ENCODE measurements at places on chromosomes 2 and 18.

DNA sequence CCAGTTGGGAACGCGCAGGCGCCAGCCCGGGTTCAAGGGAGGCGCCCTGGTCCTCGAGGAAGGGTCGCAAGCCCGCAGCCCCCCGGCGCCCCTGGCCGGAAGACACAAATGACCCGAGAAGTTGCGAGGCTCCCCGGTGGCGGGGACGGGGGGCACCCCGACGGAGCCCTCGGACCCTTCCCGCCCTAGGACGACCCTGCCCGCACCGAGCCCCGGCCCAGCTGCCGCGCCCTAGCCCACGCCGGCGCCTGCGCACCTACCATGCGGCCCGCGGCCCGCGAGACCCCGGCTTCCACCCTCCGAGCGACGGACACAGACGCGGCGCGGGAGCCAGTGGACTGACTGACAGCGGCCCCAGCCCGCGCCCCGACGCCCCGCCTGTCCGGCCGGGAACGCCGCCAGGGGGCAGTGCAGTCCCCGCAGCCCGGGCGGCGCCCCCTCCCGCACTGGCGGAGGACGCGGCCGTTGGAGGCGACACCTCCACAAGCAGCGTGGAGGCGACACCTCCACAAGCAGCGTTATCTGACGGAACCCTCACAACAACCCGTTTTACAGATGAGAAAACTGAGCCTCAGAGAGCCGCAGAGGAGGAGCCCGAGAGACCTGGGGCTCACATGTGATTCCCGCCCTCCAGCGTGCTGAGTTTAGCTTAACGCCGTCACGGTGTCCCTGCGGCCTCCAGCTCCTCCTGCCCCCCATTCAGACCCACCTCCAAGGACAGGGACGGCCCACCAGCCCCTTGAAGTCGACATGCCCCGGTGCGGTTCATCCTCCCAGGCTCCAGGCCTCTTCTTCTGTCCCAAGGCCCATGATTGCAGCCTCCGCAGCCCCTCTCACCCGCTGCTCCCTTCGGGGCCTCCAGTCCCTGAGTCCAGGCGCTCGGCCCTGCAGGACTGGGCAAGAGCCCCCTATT lies at the start of gene NMUR1:
Gene NMUR1, minus strand, starts transcription at position 347 of the 913 bp plus-strand sequence. Its CDS starts 84 bp downstream, at position 263.
- peak; percentile 67 for DNase-seq

DNA sequence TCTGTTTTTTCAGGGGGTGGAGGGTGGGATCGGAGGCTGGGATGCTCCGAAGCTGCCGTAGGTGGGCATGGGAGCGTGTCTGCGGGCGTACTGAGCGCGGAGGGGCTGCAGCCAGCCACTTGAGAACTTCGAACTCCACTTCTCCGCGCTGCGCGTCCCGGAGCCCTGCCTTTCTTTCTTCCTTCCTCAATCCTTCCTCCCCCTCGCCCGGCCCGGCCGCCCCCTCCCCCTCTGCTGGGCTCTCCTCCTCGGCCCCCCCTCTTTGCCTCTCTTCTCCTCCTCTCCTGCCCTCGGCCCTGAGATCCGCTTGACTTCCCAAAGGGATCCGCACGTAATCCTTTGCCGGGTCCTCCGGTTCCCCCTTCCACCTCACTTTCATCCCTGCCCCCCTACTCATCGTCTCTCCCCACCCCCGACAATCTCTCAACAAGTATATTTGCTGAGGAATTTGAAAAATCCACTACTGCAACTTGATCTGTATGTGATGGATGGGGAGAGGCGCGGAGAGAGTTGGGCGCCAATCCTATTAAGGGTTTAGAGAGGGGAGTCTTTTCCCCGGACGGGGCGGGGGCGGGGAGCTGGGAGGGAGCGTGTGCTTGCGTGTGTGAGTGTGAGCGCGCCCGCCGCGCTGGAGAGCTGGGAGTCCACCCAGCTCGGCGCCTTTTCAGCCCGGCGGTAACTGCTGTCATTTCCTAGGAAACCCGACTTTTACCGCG lies 1.1 kb downstream of the GLI2 start:
- peak; percentile 94 for DNase-seq

GRCh38 chr2:64823794-64824193 lies 165.4 kb upstream of the SLC1A4 start:
- DNase-seq = no peak

DNA sequence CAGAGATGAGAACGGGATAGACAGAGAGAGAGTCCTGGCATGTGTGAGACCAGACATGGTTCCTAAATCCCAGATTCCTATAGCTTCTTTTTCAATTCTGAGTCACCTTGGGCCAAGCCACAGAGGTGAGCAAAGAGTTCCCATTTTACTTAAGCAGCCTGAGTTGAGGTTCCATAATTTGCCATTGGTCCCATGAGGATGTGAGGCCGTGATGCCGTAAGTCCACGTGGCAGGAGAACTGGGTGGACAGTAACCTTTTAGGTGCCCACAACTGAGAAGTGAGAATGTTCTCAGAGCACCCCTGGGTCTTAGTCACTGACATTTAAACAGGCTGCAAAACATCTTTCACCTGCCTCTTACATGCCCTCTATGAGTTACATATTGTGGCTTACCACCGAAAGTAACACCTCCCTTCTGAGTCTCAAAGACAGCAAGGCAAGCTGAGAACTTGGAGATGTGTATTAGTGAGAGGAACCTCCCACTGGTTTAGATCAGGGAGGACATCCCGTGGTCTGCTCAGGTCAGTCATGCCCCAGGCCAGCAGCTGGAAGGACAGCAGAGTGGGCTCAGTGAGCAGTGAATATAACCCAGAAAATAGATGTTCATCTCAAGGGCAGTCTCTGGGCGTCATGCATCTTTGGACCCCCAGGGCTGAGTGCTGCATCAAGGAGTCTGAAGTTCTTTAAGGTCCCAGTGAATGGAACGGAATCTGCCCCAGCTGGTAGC lies 127.9 kb upstream of the LGALSL start:
- no peak for DNase-seq

DNA sequence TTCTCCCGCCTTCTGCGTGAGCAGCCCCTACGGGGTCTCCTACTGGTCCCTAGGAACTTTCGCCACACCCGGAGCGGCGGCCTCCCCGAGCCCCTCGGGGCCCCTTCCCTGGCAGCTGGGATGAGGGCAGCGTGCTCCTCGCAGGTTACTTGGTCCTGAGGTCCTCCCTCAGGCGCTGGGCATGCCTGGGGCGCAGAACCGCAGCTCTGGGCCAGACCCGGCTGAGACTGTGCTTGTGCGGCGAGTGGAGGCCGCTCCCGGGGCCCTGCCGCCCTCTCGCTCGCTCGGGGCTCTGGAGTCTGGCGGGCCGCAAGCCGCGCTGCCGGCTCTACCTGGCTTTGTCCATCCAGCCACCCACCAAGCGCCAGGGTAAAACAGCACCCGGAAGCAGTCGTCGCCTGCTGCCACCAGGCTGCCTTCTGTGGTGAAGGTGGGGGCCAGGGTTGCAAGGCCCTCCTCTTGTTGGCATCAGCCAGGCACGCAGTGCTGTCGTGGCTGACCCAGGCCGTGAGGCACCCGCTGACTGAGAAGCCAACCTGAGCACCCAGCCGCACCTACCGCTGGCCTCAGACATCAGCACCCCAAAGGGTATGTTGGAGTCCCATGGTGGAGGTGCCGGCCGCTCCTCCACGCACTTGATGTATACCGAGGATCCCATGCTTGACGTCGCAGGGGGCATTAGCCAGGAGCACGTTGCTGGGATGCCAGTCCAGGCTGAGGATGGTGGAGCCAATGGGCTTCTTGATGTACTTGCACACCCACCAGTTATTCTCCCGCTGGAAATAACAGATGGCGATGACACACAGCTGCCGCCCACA lies 46.1 kb upstream of the PTH2R start:
- DNase-seq = no peak

GRCh38 chr2:40317046-40317445 lies 134.8 kb downstream of the SLC8A1 start:
- DNase-seq = peak; percentile 23

DNA sequence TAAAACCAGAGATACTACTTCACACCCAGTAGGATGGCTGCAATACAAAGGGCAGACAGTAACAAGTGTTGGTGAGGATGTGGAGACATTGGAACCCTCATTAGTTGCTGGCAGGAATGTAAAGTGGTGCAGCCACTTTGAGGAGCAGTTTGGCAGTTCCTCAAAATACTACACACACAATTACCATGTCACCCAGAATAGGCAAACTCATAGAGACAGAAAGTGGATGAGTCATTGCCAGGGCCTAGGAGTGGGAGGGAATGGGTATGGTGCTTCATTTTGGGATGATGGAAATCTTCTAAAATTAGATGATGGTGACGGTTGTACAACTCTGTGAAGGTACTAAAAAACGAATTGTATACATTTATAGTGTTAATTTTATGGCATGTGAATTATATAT lies 54.8 kb downstream of the ATP9B start:
- DNase-seq = no peak

- peak; percentile 78 for DNase-seq
Measured at GRCh38 chr2:201149064-201149820, 33.3 kb downstream of the CFLAR start.

DNA sequence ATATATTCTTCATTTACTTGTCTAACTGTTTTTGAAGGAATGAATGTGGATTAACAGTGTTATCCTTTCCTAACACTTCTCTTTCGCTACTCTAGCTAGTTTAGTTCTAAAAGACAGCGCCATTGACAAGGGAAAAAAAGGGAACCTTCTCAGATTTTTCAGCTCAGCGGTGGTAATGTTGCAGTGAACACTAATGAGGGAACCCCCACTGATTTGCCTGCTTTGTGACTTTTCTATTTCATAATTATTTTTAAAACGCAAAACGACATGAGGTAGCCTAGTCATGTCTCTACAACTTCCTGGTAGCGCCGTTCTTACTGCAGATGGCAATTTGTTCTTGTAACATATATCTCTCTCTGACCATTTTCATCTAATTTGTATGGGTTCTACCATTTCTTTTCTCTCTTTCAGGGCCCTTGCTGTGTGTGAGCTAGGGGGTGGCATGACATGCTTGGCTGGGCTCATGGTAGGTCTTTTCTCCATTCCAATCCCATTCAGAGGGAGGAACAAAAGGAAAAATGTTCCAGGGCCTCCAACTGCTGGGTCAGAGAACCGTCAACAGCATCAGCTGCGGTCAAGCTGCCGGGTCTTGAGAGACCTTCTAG lies 235.5 kb upstream of the SIX3 start:
- DNase-seq = no peak

DNA sequence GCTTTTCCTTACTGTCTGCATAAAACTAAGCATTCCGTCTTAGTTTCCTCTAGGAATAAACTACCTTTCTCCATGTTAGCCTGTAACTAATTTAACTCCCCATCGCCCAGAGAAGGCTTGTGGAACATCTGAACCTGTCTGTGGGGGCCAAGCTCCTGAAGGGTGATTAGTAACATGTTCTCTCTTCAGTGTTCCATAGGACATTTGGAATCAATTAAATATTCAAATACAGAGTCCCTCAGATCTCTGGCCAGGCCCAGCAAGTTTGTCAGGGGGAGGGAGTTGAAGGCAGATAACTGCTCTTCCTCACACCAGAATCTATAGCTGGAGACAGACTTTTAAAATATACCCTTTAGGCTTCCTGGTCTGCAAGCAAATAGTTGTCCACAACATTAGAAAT lies 8.8 kb downstream of the RDH14 start:
- no peak for DNase-seq

- DNase-seq = no peak
Measured at GRCh38 chr18:70377317-70377799, 88.5 kb downstream of the SOCS6 start.

DNA sequence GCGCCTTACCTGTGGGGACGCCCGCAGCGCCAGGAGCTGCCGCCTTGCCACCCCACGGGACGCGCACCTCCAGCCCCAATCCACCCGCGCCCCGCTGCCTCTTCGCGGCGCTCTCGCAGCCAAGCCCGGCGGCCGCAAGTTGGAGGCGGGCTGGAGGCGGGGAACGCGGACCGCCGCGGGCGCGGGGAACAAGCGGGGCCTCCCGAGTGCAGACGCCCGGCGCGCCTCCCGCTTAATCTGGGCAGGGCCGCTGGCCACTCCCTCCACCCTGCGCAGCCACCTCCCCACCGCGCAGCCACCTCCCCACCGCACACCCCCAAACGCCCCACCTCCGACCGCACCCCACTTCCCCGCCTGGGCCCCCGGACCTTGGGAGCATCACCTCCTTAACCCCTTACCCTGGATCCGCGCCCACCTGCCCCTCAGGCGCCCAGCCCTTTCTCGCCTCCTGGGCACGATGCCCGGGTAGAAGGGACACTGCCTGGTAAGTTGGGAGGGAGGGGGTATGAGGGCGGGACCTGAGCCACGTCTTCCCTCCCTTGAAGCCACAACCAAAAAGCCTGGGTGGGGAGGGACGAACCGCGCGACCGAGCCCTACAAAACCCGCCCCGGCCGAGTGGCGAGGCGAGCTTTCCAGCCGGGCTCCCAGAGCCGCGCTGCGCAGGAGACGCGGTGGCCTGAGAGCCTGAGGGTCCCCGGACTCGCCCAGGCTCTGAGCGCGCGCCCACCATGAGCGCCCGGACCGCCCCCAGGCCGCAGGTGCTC lies at the start of the genes COL4A3 and COL4A4:
Gene COL4A3, plus strand, starts transcription at position 627 of the 765 bp plus-strand sequence. Its CDS starts 103 bp downstream, at position 730.
Gene COL4A4, minus strand, starts transcription at position 208 of the 765 bp plus-strand sequence. CDS start 16,722 bp downstream, outside the sequence.
- peak; percentile 59 for DNase-seq

DNA sequence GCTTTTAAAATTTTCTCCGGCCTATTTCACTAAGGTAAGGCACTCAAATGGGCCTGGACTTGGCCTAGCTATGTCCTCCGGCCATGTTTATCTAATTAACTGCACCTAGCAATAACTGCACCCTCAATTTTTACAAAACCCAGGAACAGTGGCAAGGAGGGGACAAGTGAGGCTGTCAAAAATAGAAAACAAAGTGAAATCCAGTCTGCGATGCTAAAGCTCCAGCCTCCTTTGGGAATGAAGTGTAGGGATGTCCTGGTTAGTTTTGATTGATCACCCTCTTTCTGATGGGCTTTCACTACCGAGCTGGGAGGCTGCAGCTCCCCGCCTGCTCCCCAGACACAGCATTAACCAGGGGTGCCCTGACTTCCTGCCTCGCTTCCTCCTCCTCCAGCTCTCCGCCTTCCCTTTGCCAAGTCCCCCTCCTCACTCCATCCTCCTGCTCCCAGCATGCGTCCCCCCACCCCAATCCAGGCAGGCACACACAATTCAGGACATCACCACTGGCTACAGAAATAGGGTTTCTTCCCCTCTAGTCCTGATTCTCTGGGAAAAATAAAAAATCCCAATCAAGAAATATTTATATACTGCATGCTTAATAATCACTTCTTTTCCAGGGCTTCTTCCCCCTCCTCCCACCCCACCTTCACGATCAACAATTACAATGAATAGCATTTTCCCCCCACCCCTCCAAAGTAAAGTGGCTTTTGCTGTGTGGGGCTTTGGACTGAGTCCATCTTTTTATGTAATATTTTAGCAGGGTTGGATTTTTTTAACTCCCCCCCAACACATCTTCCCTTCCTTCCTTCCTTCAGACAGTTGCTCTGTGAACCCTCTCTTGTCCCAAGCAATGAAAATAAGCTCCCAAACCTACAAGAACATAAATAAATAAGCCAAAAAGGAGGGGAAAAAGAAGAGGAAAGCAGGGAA lies 3.3 kb upstream of the POU3F3 start:
- DNase-seq = no peak

GRCh38 chr18:24500766-24501165 lies 40.3 kb downstream of the HRH4 start:
- no peak for DNase-seq

DNA sequence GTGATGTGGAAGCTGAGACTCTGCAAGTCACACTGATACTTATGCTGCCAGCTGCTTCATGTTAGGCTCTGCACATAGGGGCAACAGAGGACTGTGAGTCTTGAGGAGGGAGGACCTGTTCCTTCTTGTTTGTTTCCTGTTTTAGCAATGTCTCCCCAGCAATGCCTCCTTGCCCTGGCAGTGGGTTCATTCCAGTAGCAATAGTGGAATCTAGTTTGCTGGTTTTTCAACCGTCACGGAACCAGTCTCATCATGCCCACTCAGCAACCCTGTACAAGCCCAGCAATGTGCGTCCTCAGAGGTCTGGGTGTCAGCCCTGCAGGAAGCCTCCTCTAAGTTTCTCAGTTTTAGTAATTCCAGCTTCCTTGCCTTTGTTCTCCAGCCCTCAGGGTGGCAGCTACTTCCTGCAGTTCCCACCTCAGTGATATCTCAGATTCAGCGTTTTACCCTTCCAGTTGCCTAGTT lies 20.5 kb upstream of the ITGB6 start:
- DNase-seq = no peak
